Type B pancreatic cell (in vitro differentiated cells): ENCODE measurements at places on chromosomes 5 and 9.

DNA sequence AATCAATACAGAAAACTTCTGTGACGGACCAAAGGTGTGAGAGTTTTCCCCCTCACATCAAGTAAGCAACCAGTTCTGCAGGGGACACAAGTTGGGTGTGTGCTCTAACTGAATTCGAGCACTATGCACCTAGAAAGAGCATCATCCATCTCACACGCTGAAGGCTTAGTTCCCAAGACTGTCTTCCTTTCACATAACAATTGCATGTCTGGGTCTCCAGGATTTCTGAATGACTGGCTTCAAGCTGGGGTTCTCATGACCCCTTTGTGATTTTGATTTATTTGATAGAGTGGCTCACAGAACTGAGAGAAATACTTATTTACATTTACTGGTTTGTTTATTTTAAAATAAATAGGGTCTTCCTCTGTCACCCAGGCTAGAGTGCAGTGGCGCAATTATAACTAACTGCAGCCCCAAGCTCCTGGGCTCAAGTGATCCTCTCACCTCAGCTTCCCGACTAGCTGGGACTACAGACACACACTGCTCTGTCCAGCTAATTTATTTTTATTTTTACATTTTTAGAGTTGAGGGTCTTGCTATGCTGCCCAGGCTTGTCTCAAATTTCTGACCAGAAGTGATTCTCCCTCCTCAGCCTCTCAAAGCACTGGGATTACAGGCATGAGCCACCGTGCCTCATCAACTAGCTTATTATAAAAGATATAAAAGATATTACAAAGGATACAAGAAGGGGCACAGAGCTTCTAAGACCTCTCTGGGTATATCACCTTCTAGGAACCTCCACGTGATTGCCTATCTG lies 316.7 kb upstream of the CDH12 start:
- H3K27ac ChIP-seq: no peak overlapping the region
- H3K36me3 ChIP-seq: no peaks in the 10 kb centered on the region
- no peak overlapping the region for H3K4me3 ChIP-seq
- no peak for DNase-seq

GRCh38 chr9:7980691-7981289 lies 181.2 kb upstream of the DMAC1 start:
- no peak overlapping the region for H3K4me3 ChIP-seq
- H3K27ac ChIP-seq: no peak overlapping the region
- H3K27me3 ChIP-seq: no peaks in the 10 kb centered on the region
- peaks cover 32% of the 10 kb centered on the region for H3K4me1 ChIP-seq

DNA sequence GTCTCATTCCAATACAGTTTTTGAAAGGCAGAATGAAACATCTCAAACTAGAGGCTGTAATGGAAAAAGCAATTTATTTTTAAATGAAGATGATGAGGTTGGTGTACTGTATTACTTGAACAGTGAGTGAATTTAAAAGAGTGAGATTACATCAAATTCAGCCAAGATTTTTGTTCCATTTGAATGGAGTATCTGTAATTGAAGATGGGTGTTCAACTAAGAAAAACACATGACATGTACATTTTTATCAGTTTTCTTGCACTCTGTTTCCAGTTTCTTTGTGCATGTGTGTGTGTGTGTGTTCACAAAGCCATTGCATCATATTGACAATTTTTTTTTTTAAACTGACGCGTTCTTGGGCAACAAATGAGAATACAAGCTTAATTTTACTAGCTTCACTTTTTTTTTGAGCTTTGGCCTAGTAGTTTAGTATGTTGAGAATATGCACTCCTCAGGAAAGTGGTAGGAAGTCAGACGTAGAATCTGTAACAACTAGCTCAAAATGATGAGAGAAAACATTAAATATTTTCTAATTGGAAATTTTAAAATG lies 243.5 kb downstream of the MAST4 start:
- peaks cover 15% of the 10 kb centered on the region for H3K4me1 ChIP-seq
- DNase-seq: no peak
- no peaks in the 10 kb centered on the region for H3K27me3 ChIP-seq

DNA sequence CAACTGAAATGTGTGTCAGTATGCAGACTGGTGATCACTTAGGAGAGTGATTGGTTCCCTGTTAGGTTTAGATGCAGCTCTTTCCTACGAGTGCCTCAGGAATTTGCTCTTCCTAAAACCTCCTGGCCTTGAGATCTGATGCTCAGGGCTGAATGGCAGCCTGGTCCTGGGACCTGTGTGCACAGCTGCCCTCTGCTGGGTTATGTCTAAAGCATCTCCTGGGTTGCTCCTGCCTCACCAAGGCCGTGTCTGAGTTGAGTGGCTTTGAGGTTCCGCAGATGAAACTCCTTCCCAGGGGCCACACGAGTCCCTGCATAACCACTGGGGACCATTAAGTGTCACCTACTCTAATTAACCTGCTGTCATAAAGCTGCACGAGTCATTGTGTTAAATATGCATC lies 59.5 kb downstream of the MVB12B start:
- peaks cover 14% of the 10 kb centered on the region for H3K4me1 ChIP-seq
- no peaks in the 10 kb centered on the region for H3K27me3 ChIP-seq
- no peak for DNase-seq
- no peak overlapping the region for H3K4me3 ChIP-seq
- no peak overlapping the region for H3K27ac ChIP-seq
- peaks cover 22% of the 10 kb centered on the region for H3K36me3 ChIP-seq

DNA sequence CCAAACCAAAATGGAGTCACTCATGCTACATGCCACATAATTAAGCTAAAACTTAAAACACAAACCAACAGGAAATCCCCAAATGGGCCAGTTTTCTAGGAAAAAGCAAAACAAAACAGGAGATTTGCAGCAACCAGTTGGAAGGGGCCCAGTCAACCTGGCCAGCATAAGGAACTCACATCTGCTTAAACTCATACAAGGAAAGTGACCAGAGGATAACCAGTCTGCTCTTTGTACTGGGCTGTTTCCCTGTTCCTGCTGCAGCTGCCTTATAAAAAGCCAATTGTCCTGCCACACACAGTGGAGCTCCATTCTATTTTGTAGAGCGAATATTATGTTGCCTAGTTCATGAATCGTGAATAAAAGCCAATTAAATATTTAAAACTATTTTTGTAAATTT lies 29.5 kb upstream of the PTPDC1 start:
- H3K4me3 ChIP-seq: no peak overlapping the region
- H3K27me3 ChIP-seq: no peaks in the 10 kb centered on the region
- H3K4me1 ChIP-seq: no peaks in the 10 kb centered on the region
- no peak overlapping the region for H3K27ac ChIP-seq
- no peak for DNase-seq

DNA sequence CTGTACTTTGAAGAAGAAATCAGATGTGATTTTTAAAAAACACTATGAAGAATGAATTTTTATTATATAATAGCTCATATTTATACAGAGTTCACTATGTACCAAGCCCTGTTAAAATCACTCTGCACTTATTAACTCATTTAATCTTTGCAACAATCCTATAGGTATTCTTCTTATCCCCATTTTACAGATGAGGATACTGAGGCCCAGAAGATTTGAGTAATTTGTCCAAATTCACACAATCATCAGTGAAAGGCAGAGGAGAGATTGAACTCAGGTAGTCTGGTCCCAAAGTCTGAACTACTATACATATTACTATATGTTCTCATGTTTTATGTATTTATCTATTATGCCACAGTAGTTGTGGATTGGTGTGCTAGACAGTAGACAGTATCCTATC lies 16.1 kb downstream of the PLAC8L1 start:
- H3K36me3 ChIP-seq: no peaks in the 10 kb centered on the region
- H3K4me1 ChIP-seq: peaks cover 4% of the 10 kb centered on the region
- no peak overlapping the region for H3K4me3 ChIP-seq
- H3K27me3 ChIP-seq: no peaks in the 10 kb centered on the region
- no peak for DNase-seq

DNA sequence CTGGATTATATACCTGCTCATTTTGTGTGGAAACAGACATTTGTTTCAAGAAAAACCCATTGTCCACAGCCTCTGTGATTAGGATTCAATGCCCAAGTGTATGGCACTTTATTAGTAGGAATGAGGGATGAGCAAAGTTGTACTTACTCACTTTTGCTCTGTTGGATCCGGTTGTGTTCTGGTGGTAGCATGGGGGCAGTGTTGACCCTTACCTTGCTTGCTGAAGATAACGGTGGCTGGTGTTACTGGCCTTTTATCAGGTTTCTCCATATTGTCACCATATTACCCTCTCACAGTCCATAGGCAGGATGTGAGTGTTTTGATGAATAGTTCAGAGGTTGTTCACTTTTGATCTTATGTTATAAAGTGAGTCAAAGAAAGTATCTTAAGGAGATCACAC lies 42.7 kb upstream of the NUDT12 start:
- no peak overlapping the region for H3K4me3 ChIP-seq
- no peak for DNase-seq
- H3K36me3 ChIP-seq: no peaks in the 10 kb centered on the region
- H3K4me1 ChIP-seq: no peaks in the 10 kb centered on the region
- H3K27me3 ChIP-seq: no peaks in the 10 kb centered on the region
- no peak overlapping the region for H3K27ac ChIP-seq

GRCh38 chr5:53613536-53613935 lies 53.1 kb downstream of the NDUFS4 start:
- H3K36me3 ChIP-seq: peaks cover 5% of the 10 kb centered on the region
- H3K27me3 ChIP-seq: no peaks in the 10 kb centered on the region
- no peak overlapping the region for H3K4me3 ChIP-seq
- H3K4me1 ChIP-seq: no peaks in the 10 kb centered on the region
- DNase-seq: no peak
